ENCODE measurements at places on chromosomes 4 and X. TPM values are rescaled to one million over a fixed set of nuclear protein-coding genes. Genes with fewer than 3 reads are reported as not detected.

GRCh38 chr4:122633211-122633610 is 12.3 kb upstream of the IL21 start:
- no peak for DNase-seq

- DNase-seq: no peak
These were observed 60.4 kb upstream of the CRMP1 start for GRCh38 chr4:5952975-5953951.

DNA sequence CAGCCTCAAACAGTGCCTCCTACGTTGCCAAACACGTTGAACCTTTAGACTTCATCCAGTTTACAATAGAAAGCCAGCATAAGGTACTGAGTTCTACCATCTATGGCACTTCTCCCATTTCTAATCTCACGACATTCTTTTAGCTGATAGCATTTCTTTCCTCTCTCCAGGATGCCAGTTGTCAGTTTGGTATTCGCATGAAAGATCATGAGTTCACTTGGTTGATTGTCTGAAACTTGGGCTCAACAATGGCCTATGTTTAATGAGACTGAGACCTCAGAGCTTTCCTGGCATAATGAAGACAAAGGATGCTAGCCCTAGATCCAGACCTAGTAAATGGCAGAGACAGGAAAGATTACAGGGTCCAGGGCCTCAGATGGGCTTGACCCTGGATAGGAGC is 69.2 kb upstream of the SPRY1 start:
- DNase-seq: no peak

GRCh38 chrX:149804102-149804501 is 22.4 kb downstream of the MAGEA9 start:
- DNase-seq: no peak

DNA sequence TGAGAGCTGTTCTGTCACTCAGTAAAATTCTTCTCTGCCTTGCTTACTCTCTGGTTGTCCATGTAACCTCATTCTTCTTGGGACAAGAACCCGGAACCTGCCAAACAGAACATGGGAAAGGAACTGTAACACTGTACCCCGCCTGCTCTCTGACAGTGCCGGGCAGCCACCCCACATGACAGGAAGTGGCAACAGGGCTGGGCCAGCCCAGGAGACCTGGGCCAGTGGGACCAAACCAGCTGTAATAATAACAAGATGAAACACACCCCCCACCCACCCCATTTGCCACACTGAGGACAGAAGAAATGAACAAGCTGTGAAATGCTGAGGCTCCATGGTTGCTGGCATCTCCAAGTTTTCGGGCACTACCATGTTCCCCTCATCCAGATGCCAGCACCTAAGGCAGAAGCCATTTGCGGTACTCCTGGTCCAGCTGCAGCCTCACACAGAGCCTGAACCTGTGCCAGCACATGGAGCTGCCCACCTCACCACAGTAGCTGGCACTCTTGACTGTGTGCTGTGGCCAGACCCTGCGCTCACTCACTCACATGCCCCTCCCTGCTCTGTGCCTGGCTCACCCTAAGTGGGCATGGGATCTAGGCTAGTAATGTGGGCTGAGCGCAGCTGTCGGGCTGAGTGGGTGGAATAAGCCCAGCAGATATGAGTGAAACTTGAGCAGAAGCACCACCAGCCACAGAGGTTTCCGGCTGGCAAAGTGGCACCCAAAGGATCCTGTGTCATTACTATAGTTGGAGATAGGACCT is 126.2 kb upstream of the UGT8 start:
- no peak for DNase-seq

DNA sequence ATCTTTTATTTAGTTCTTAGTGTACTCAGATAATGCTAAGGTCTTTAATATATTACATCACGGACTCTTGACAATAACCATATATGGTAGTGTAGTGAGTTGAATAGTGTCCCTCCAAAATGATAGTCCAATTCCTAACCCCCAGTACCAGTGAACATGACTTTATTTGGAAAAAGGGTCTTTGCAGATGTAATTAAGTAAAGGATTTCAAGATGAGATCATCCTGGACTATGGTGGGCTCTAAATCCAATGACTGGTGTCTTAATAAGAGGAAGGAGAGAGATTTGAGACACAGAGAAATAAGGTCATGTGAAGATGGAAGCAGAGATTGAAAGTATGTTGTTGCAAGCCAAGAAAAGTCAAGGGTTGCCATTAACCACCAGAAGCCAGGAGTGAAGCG is 236.5 kb upstream of the DIPK2B start:
- DNase-seq: no peak

- DNase-seq: no peak
These were observed 1941.1 kb downstream of the PCDH7 start for GRCh38 chr4:32661229-32661628.

- no peak for DNase-seq
These were observed 6.2 kb downstream of the GK start for GRCh38 chrX:30659421-30659820.

DNA sequence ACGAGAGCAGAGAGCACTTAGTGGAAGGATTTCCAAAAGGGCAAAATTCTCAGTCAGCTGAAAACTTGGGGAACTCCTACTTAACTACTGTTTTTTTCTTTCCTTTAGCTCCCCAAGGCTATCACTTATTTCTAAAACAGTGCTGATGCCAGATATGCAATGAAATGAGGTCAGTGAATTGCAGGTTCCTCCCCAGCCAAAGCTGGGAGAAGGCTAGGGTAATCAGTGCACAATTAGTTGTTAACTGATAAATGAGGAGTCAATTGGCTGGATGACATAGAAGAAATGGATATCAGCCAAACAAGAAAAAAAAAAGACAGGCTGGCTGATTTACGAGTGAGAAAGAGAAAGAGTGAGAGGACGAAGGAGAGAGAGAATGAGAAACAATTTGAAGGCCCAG is 195.6 kb downstream of the GPC3 start:
- no peak for DNase-seq

DNA sequence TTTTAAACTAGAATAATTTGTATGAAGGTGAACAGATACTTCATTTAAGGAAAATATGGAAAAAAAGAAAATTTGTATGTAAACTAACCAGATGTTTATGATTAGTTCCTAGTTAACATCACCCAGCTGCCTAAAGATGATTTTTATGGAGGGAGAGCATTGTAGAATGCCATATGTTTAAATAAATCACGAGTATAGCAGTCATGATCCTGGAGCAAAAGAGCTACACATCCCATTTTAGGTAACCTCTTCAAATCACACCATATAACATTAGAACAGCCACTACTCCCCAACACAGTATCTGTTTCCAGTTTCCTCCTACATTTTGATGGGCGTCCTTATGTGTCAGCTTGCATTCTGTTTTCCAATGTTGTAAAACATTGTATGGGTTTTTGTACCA is 571.9 kb upstream of the FAM241A start:
- DNase-seq: no peak

- no peak for DNase-seq
These were observed 163.8 kb upstream of the KLF8 start for GRCh38 chrX:56068274-56068758.

- no peak for DNase-seq
These were observed 728.9 kb downstream of the PCDH18 start for GRCh38 chr4:136803433-136803832.

DNA sequence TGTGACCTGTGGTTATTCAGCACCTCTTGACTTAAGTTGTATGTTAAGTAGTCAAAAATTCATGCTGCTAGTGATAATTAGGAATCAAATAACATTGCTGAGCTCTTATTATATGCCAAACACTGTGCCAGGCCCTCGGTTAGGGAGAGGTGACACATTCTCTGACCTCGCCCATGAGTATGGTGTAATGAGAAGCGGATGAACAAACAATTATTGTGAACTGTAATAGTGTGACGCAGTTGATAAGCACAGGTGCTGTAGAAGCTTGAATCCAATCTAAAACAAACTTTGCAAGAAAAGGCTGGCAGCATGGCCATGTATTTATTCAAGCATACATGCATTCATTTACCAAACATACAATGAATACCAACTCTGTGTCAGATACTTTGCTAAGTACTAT is 303.5 kb upstream of the HS3ST1 start:
- no peak for DNase-seq

- no peak for DNase-seq
These were observed 100.1 kb downstream of the REPS2 start for GRCh38 chrX:17046478-17047097.

DNA sequence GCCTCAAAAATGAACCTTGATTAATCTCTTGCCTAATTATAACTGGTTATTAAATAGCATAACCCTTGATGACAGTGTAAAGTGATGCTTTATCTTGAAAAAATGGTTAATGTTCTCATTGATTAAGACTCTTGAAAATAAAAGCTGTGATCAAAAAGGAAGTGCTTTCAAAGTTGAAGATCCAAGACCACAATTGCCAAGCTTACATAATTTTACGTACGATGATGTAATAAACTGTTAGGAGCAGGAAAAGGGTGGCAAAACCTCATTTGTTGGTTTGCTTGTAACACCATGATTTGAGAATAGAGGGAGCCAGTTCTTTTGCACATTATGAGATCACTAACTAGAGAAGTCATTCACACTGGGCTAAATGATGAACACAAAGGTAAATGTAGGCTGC is 322.2 kb downstream of the ADGRL3 start:
- no peak for DNase-seq

GRCh38 chr4:140640150-140640748 is 71.5 kb upstream of the UCP1 start:
- no peak for DNase-seq

DNA sequence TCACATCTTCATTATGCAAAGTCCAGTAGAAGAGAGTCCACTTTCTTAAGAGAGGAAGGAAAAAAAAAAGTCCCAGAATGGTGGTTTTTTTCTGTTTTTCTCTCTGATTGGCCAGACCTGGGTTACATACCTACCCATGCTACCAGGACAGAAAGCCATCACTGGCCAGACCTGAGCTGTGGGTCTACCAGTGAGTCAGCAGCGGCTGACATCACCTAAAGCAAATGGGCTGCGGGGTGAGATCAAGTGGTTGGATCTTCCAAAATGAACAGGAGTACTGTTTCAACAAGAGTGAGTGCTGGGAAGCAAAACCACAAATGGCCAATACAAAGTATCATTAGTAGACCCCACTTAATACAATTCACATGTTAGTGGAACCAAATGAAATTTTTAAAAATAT is 1.6 kb upstream of the NDST3 start:
- no peak for DNase-seq

GRCh38 chrX:57156397-57157049 is 19.3 kb upstream of the SPIN2A start:
- DNase-seq: no peak

DNA sequence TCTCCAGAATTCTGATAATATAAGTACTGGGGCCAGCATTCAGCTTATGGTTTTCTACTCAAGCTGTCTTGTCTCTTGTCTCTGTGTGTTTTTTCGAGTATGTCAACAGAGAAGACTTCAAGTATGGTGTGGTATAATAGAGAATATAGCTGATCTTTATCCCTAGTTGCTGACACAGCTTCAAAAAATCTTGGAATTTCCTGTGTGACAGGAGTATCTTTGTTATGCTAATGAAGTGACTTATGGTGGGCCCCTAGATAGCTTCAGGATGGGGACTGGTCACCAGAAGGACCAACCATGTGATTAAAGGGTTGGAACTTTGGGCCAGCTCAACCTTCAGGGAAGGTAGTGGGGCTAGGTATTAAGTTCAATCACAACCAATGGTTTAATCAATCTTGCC is 2.9 kb downstream of the GPRASP3 start:
- DNase-seq: no peak

DNA sequence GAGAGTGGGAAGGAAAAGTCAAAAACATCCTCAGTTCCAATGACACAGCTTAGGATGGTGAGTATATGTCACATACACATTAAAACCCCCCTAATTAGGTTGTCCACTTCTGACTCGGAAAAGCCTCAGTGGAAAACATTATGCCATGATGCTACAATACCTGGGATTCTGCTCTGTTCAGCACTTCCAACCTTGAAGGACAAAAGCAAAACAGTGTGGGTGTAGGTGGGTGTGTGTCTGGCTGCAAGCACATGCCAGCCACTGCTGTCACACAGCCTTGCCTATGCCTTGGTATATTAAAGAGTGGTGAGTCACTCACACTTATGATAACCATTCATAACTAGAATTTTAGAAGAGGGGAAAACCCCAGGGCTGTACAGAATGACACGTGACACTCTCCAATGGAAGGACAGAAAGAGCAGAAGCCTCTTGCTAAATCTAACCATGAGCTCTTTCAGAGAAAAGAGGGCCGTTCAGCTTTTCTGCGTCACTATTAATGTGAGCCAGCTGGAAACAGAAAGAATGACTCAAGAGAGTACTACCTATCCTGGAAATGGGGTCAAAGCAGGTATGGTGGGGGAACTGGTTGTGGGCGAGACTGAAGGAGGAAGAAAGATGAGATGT is 159.6 kb downstream of the TET2 start:
- no peak for DNase-seq

GRCh38 chr4:123919576-123920098 is 523.0 kb downstream of the SPRY1 start:
- DNase-seq: no peak

The SYP gene
- 2.6 TPM for polyA plus RNA-seq

The CLDN22 gene
- polyA plus RNA-seq: 1.0 TPM

The TASL gene
- 0.55 TPM for polyA plus RNA-seq

The SSX2 gene
- not detected for polyA plus RNA-seq
